ENCODE measurements at places on chromosomes 11 and 22. TPM values are rescaled to one million over a fixed set of nuclear protein-coding genes. Genes with fewer than 3 reads are reported as not detected.

GRCh38 chr22:35835998-35836691, 118.5 kb downstream of the APOL5 start:
- DNase-seq = no peak

- DNase-seq = no peak
Observed at GRCh38 chr11:57662893-57663292, 5.0 kb upstream of the ZDHHC5 start.

DNA sequence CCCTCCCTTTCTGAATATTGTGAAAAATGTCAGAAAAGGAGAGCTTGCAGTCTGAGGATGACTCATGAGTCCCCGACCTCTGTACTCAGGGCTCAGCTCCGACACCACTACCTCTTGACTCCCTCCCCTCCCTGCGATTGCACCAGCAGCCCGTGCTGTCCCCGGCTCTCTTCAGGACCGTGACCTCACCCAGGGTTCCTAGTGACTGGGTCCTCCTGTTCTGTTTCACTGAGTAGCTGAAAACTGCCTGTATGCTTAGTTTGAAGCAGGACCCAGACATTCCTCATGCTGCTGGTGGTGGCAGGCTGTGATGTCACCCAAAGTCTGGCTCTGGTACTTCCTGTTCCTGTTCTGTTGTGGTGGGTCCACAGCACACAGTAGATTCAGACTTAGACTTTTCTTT, 11.7 kb downstream of the PHRF1 start:
- DNase-seq = no peak

GRCh38 chr11:69030301-69030700, 17.3 kb upstream of the MRGPRF start:
- no peak for DNase-seq

- DNase-seq = no peak
Observed at GRCh38 chr22:28398355-28398754, 281.3 kb downstream of the TTC28 start.

- no peak for DNase-seq
Observed at GRCh38 chr11:121909596-121909995, 206.4 kb downstream of the BLID start.

Gene SCGB1D2
- not detected for total RNA-seq

Gene TTC28
- total RNA-seq = 19.1 TPM

Gene APOBEC3A
- 1.7 TPM for total RNA-seq

Gene MYO18B
- total RNA-seq = 254 TPM

Gene RAB6A
- total RNA-seq = 135 TPM

Data from cardiac septum (tissue), 1 donor.